Breast epithelium (tissue), 4 donors: ENCODE measurements at places on chromosomes 3 and 15. TPM values are rescaled to one million over a fixed set of nuclear protein-coding genes. Genes with fewer than 3 reads are reported as not detected.

The GOLGA8J gene
- total RNA-seq = not detected

DNA sequence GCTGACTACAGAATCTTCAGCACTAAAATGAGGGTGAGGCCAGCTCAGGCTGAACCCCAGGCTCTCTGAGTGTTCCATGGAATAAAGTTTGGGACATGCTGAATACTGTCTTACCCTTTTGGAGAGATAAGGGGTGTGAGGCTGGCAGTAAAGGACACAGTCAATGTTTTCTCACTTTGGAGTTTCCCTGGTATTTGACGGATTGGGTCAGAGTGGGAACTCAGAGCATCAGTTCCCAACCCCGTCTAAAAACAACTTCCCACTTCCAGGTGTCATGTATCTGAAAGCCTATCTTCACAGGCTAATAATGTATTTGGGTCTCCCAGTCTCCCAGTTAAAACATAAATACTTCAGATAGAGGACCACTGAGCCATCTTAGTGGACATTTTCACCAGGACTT is 180.7 kb downstream of the TLE3 start:
- no peak for DNase-seq

GRCh38 chr3:142977399-142977728 is 13.9 kb upstream of the PAQR9 start:
- no peak for DNase-seq

The ABI3BP gene
- 170 TPM for total RNA-seq

DNA sequence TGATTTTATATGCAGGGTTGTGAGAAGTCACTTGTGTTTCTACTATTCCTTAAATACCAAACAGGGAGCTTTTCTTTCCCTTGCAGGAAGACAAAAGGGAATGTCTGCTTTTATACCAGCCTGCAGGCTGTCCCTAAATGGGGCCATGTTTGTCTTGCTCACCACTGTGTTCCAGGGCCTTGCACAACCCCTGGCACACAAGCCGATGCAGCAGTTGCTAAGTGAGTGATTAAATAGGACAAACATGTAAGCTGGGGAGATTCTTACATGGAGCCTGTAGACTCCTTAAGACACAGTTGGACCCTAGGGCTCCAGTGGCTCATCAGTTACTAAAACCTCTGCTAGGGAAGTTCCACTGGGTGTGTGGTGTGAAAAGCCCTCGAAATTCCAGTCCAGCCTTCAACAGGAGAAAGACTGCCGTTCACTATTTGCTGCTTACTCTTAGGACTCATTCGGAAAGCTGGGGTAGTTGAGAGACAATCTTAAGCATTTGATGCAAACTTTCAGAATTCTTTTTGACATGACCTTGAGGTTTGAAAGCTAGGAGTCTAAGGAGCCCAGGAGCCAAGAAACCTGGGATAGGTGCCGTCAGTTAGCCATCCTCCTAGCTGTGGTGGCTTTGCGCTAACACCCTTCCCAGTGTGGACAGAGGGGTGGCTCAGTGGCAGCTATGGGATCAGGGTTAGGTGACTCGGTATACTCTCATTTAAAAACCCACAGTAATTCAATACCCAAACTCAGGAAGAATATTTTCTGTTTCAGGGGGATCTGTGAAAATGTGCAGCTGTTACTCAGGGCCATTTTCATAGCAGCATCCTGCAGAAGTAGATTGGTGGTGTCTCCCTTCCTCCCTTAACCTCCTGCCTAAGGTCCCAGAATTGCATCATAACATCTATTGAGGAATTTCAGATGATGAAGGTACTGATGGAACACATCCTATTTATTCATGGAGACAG is 39.1 kb downstream of the SYNM start:
- no peak for DNase-seq
